ENCODE measurements at places on chromosomes 6 and 20.

DNA sequence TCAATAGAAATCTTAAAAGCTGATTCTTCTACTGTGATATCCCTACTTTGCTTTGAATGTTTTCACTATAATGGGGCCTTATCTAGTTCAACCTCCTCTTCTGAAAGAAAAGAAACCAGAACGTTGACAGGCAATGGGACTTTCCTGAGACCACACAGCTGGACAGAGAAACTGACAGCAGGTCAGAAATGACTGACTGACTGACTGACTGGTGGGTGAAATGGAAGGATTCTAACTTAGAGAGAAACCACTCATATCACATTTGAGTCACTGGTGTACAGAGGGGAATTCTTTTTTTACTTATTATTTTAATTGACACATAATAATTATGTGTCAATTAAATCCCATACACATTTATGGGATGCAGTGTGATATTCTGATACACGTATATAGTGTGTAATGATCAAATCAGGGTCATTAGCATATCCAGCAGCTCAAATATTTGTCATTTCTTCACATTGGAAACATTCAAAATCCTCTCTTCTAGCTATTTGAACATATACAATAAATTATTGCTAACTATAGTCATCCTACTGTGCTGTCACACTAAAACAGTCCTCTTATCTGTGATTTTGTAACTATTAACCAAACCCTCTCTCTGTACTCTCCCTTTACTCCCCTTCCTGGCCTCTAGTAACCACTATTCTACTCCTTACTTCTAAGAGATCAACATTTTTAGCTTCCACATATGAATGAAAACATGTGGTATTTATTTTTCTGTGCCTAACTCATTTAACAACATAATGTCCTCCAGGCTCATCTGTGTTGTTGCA lies 64.8 kb upstream of the NRSN1 start:
- DNase-seq = no peak

DNA sequence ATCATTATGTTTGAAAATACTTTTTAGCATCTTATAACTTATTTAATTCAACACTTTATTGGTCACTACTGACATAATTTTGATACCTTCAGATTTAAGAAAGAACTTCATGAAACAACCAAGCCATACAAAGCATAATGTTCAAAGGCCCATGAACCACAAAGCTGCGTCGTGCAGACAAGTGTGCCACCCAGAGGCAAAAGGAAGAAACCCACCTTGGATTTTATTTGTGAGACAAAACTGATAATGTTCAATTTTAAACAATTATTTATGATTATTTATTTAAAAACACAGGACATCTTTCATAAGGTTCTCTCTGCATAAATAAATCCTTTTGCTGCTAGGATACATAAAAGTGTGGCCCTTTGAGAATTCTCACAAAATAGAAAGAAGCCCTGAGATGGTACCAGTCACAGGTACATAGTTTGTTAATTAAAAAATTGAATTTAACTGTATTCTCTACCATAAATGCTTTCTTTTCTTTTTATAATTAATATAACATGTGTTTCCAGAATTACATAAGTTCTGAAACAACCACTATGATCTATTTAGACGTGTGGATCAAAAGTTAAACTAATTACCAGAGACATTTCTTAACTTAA lies 143.7 kb downstream of the RALGAPA2 start:
- DNase-seq = peak; percentile 20

DNA sequence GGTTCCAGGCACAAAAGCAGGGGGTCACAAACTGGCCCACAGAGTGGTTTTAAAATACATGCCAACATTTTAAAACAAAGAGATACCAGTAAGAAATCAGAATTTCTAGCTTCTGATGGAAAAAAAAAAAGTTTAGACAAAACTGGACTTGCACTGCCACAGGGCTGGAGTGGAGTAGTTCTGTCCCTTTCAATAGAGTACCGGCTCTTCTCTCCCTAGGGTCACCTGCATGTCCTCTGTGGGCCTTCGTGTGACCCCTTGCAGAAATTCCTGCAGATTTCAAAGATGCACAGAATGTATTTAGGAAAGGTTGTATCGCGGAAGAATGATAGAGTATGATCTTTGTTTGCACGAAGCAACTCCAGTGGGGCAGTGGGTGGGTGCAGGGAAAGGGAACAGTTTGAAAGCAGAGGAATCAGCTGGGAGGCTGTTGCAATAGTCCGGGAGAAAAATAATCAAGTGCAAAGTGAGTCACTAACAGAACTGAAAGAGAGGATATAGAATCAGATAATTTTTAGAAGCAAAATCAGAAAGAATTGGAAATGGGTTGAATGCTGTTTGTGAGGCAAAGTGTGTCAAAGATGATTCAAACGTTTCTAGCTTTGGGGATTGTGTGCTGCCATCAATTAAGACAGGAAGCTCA lies 97.3 kb upstream of the STXBP5 start:
- DNase-seq = no peak

GRCh38 chr6:152207915-152208714 lies 400.6 kb downstream of the ESR1 start:
- no peak for DNase-seq

GRCh38 chr6:144460327-144461095 lies 175.4 kb downstream of the UTRN start:
- DNase-seq = no peak

DNA sequence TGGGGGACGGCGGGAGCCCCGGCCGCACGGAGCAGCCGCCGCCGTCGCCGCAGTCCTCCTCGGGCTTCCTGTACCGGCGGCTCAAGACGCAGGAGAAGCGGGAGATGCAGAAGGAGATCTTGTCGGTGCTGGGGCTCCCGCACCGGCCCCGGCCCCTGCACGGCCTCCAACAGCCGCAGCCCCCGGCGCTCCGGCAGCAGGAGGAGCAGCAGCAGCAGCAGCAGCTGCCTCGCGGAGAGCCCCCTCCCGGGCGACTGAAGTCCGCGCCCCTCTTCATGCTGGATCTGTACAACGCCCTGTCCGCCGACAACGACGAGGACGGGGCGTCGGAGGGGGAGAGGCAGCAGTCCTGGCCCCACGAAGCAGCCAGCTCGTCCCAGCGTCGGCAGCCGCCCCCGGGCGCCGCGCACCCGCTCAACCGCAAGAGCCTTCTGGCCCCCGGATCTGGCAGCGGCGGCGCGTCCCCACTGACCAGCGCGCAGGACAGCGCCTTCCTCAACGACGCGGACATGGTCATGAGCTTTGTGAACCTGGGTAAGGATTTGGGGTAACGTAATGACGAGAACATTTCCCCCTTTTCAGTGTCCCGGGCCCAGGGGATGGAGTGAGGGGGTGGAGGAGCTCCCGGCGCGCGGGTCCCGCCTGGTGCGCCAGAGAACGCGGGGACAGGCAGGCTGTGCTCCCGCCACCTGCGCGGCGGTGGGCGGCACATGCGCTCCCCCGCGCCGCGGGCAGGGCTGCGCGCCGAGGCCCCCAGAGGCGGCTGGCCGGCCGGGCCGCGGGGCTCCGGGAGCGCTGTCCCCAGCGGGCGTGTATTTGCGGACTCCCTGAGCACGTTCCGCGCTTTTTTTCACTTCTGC lies 1.4 kb downstream of the BMP6 start:
- no peak for DNase-seq

DNA sequence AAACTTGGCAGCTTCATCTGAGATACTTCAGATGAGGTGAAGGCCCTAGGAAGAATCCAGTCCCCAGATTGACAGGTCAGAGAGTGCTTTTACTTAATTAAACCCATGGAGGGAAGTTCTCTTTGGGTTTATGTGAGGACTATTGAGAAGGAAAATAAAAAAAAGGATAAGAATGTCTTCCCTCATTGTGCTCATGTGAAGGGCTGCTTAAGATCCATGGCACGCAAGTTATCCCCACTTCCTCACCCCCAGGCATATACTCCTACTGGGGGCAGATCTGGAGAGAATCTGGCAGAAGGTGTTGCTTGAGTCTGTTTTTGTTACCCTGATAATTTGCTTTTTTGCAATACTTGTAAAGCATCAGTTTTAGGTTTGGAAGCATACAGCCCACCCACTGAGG lies 322.9 kb upstream of the TFAP2D start:
- DNase-seq = no peak

GRCh38 chr6:134147034-134147533 lies 94.7 kb upstream of the SLC2A12 start:
- DNase-seq = no peak

DNA sequence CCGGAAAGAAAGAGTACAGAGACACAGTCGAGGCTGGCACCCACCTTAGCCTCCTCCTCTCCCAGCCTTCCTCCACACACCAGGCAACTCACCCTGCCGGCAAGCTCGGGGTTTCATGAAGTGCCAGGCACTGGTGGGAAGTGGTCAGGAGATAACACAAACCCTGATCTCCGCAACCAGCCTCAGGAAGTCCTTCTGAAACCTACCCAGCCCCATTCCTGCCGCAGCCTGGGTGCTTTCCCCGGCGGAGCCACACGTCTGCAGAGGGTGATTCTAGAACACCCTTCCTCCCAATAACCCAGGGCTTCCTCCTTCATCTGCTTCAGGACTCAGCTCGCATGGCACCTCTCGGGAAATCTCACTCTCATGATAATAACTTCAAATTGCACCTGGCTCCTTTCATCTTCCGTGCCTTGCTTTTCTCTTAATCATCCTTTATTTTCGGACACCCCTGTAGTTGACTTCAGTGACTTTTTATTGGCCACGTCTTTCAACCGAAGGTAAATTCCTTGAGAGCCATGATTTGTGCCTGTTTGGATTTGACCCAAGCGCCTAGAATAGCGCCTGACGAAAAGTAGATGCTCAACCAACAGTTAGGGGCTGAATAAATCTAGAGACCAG lies 8.7 kb upstream of the HLA-E start:
- peak; percentile 37 for DNase-seq

- DNase-seq = no peak
Observed at GRCh38 chr20:5072756-5073659, 46.8 kb downstream of the PCNA start.
